SJSA1 (cell line): ENCODE measurements at places on chromosomes 6 and 20.

DNA sequence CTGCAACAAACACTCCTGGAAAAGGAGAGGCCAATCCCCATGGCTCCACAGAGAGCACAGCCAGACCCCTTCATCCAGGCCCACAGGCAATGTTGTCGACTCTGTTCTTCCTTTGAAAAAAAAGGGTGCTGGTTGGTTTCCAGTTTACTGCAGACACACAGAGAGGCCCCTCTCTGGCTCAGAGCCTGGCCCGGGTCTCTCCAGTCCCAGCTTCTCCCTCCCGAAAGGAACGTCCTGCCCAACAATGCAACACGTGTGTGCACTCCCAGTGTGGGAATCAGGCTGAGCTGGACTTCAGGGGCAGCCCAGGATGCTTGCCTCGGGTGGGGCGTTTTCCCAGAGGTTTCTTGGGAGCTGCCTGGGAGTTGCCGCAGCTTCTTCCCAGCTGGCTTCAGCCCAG is 4.5 kb upstream of the NKAIN4 start:
- no peak for DNase-seq

DNA sequence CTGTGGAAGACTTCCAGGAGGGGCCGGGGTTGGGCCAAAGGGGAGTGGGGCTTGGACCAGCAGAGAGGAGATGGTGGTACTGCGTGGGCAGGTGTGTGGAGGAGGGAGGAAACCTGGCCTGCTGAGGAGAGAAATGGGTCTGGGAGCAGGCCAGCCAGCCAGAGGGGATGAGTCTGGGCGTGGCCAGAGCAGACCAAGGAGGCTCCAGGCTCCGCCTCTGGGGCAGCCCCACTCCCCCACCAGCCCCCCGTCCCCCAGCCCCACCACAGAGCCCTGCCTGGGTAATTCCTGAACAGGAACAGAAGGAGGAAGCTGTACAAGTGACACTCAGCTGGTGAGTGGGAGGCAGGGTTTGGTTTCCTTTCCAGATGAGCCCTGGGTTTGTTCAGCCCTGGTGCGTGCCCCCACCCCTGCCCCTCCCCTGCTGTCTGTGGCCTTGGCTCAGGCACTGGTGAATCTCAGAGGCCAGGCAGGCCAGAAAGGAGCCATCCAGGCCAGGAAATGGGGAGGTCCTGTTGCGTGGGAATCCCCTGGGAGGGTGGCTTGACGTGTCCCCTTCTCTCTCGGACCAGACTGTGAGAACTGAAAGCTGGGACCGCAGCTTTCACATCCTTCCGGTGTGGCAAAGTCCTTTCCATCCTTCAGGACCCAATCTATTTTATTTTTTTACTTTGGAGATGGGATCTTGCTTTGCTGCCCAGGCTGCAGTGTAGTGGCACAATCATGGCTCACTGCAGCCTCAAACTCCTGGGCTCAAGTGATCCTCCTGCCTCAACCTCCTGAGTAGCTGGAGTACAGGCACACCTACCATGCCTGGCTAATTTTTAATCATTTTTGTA is 9.4 kb upstream of the SRC start:
- DNase-seq, result no peak

GRCh38 chr20:51361258-51361657 is 181.3 kb downstream of the NFATC2 start:
- no peak for DNase-seq

DNA sequence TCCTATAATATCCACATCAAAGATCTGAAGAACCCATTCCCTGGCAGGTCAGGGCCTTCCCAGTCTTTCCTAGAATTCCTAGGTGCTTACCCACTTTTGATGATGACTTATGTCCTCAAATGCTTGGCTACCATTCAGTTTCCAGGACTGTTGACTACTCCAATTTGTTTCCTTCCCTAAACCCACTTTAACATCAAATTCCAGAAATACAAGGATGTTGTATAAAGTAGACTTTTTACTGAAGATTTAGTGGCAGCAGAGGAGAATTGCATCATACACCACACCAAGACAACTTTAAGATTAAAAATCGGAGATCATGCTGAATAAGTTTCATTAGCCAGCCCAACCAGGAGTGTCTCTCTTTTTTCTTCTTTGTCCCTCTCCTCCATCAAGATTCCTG is 203.3 kb upstream of the LAMP5 start:
- DNase-seq, result peak; percentile 21

DNA sequence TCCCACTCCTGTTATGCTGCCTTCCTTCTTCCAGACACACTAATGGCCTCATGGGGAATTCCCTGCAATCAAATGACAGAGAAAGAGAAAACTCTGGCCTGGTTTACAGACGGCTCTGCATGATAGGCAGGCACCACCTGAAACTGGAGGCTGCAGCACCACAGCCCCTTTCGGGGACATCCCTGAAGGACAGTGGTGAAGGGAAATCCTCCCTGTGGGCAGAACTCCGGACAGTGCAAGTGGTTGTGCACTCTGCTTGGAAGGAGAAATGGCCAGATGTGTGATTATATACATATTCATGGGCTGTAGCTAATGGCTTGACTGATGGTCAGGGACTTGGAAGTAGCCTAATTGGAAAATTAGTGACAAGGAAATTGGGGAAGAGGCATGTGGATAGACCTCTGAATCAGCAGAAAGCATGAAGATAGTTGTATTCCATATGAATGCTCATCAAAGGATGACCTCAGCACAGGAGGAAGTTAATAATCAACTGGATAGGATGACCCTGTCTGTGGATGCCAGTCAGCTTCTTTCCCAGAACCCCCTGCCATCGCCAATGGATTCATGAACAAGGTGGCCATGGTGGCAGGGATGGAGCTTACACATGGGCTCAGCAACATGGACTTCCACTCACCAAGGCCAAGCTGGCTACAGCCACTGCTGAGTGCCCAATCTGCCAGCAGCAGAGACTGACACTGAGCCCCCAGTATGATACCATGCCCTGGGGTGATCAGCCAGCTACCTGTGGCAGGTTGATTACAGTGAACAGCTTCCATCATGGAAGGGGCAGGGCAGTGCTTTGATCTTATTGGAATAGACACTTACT is 44.5 kb upstream of the VSX1 start:
- DNase-seq, result no peak

DNA sequence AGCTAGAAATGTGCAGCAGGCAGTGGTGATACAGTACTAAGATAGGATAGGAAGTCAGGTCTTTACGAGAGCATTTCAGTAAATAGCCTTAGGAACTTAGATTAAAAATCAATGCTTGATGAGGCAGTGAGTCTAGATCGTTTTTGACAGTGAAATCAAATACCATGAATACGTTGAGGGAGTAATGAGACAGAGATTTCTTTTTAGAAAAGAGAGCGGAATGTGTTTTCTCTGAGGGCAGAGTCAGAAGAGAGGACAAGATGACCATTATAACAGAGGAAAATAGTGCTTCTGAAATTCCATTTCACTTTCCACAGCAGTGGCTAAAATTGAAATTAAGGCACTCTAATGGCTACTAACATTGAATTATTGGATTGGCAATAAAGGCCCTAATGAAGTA is 339.6 kb downstream of the UTRN start:
- DNase-seq, result no peak
